Activated naive CD8-positive, alpha-beta T cell treated with anti-CD3 and anti-CD28 coated beads for 36 hours (primary cell): ENCODE measurements at places on chromosomes 7 and 10.

DNA sequence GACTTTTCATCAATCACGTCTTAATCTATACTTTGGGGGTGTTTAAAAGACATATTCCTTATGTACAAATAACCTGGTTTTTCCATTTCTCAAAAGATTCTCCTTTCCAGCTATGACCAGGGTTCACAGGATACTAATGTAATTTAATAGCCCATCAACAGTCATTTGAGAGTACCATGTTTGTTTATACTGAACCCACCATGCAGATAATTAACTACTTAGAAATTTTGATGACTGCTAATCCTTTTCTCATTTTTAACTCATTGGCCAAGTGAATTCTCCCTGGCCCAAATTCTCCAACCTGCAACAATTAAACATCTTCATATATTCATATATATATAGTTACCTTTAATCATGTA lies 28.8 kb upstream of the KMT2E start:
- DNase-seq, result no peak

GRCh38 chr10:66940965-66941364 lies 15.1 kb downstream of the LRRTM3 start:
- DNase-seq, result no peak

- DNase-seq, result no peak
Observed at GRCh38 chr10:112631501-112632400, 184.7 kb downstream of the VTI1A start.

DNA sequence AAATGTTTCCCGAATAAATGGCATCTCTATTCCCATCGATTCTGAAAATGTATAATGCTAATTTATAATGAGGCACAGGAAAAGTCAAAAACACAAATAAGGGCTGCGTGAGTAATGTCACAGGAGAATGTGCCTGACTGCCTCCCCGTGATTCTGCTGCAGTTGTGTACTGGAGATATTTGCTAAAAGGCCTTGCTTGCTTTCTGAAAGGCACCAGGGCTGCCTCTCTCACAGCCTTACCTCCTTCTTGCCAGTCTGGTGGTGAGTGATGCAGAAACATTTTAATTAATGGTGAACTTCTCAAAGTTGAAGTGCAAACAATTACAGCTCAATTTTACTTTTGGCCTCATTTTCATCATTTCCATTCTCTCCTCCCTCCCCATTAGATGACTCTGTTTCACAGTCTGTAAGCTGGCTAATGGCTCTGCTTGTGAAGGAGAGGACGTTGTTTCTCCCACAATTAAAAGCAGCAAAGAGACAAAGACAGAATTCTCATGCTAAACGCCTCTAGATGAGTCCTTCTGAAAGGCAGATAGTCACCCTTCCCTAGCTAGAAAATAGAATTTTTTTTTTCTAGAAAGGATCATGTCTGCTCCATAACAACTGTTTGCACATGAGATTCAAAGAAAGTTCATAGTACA lies 377.6 kb downstream of the MDFIC start:
- no peak for DNase-seq

DNA sequence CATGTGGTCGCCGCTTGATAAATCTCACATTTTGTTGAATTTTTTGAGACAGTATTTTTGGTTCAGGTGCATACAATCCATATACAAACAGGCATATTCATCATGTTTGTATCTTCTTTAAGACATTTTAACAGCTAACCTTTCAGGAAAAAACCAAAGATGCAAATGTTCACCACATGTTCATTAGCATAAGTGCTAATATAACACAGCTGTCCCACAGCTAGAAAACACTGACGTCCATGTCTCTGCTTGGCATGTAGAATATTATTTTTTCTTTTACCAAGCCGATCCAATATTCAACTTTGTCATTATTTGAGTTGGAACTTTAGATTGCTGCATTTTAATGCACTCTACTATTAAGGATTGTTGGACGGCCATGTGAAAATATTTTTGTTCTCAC lies 31.2 kb downstream of the BMPER start:
- DNase-seq, result no peak

DNA sequence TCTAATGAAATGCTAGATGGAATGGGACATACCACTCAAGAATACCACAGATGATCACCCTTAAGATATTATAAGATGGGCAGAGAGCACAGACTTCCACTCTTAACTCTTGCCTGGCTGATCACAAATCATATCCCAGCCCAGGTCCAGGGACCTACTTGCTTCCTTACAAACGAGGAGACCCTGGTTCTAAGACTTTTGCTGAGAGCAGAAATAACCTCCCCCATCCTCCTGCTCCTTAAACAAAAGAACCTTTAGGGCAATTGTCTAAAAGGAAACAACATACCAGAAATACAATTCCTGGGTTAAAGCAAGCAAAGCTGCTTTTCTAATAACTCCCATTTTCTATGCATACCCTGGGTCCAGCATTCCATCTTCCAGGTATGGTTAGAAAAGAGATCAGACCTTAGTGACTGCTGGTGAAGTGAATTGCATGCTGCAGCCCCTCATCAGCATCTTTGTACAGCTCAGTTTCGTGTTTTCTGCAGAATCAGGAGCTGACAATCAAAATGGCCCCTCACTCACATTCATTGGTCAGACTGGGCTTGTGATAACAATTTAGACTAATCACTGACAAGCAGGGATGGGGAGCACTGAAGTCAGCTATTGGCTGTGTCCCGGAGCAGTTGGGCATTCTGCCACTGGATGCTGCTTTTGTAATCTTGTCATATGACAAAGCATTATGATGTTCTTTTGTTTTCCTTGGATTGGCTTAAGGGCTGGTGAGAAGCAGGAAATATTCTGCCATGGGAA lies 14.6 kb downstream of the IFIT3 start:
- DNase-seq, result no peak

GRCh38 chr7:28587211-28587610 lies 174.9 kb downstream of the CREB5 start:
- no peak for DNase-seq

GRCh38 chr7:115838829-115839228 lies 191.7 kb downstream of the TFEC start:
- no peak for DNase-seq

DNA sequence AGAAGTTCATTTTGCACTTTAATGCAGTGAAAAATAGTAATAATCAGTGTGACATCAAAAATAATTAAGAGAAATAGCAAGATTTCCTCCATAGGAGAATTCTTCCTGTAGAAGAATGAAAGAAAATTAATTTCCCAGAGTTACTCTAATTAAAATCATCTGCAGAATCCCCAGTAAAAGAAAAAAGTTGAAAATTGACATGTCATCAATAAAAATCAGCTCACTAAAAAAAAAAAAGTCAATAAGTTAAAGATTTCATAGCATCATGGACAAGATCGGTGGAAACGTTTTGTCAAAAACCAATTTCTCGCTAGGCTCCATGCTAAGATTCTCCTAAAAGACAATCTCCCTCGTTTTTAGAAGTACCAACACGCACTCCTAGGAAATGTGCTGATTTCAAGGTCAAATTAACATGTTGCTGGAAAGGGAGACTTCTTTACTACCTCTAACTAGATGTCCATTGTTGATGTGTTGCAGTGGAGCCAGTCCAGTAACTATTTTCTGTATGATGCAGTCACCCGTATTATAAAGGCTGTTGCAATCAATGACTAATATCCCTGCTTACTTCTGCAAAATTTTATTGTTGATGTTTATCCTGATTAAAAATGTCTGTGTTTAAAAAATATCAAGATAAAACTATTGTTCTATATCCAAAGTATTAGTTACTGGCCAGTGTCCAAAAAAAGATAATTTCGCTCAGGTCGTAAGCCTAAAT lies 591.9 kb upstream of the MGMT start:
- no peak for DNase-seq
